ENCODE measurements at places on chromosomes 12 and 14.

- DNase-seq: no peak
These were observed 86.3 kb upstream of the NID2 start for GRCh38 chr14:52154992-52155650.

DNA sequence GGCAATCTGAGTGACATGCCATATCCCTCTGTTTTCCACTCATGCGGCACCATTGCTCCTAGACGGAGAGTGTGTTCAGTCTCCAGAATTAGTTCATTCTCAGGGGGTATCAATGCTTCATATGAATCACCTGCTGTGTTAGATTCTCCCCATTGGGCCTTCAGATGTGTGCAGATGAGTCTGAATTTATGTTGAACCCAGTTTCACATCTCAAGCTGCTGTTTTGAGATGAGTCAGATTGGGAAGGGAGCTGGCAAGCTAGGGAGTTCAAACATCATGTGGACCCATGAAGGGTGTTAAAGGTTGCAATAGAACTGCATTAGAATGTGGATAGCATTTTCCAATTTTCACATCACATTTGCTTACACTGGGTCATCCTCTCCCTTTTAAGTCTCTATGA lies 46.9 kb upstream of the KCNA1 start:
- no peak for DNase-seq

DNA sequence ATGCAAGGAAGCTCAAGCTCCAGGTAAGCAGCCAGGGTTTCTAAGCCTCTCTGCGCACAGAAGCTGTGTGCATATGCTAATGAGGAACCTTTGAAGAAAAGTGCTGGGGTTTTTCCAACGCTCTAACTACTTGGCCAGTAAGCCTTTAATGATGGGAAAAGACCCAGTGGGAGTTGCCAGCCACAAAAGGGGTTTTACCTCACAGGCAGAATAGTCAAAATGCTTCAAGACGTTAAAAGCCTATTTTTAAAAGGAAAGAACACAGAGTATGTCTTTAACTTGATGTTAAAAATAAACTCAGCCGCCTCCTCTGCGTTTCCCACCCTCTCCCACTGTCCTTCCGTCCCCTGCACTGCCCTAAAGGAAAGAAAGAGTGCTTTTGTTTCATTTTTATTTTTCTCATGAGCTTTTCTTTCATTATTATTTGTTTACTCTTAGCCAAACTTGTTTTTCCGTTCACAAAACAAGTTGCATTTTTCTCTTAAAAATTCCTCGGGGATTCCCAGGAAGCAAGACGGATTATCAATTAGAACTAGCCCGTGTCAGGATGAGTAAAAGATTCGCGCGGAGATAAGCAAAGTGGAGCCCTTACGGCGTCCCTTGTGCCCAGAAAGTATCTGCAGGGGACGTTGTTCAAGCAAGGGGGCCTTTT lies 209.8 kb upstream of the NUDT4 start:
- DNase-seq: peak; percentile 13

DNA sequence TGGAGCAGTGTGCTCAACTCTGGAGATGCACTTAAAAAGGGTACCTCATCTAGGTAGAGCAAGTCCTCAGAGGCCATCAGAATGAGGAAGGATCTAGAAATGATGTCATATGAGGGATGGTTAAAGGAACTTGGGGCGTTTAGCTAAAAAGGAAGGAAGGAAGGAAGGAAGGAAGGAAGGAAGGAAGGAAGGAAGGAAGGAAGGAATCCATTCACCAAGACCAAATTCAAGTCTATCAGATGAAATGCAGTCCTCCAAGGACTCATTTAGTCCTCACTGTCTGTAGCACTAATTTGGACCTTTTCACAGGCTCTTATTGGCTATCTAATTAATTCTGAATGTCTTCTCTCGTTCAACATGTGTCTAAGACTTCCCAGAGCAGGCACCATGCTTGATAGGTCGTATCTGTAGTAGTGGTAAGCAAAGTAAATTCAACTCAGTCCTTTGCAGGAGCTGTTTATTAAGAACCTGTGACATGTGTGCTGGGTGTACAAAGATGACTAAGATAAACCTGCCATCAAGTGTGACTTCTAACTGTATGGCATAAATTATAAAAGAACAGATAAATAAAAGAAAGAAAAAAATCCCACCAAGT lies 63.5 kb downstream of the LLPH start:
- DNase-seq: peak; percentile 37

DNA sequence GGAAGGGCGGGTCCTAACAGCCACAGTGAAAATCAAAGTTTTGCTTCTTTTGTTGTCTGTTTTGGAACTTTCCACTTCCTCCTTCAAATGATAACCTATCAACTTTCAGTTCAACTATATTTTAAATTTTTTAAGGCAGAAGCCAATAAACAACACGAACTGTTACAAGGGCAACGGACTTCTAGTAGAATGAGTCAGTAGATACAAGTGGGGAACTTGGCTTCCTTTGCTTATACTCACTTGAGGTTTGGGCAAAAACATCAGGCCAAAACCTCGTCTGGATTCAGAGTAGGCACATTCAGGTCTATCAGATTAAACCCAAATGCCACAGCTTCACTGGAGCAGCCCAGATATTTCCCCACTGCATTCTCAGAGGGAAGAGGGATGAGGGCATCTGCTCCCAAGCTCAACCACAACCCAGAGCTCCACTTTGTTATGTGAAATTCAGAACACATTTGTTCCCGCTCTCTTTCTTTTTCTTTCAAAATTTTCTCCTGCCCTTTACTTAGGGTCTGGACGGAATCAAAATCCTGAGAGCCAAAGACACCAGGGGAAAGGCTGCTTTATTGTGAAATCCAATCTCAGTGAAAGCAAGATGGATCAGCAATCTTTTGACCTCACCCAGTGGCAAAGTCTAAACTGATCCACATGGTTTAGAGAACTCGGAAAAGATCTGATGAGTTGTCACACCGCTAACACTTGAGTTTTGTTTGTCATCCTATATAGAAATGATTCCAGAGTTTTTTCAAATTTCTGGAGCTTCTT lies 152.5 kb upstream of the BTG1 start:
- peak; percentile 43 for DNase-seq

- DNase-seq: no peak
These were observed 514.8 kb downstream of the SLC6A15 start for GRCh38 chr12:84397846-84398245.

DNA sequence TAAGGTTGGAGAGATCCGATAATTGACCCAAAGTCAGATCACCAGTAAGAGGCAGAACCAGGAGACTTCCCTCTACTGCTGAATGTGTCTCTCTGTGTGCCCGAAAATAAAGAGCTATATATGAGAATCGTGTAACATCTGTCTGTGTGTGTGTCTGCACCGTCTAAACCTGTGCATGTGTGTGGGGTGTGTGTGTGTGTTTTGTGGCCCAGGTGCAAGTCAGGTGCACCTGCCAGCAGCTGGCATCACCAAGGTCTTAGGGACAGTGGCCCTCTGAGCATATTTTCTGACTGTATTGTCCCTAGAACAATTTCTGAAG lies 24.7 kb upstream of the KRT78 start:
- DNase-seq: no peak

- DNase-seq: no peak
These were observed 19.8 kb upstream of the SMUG1 start for GRCh38 chr12:54208591-54208990.

GRCh38 chr14:103862393-103862782 lies 15.0 kb upstream of the PPP1R13B start:
- DNase-seq: no peak

GRCh38 chr14:90381011-90381786 lies 15.6 kb upstream of the CALM1 start:
- DNase-seq: no peak

- no peak for DNase-seq
These were observed 488.8 kb downstream of the BCAT1 start for GRCh38 chr12:24460099-24460498.

- no peak for DNase-seq
These were observed 2.5 kb upstream of the PLBD1 start for GRCh38 chr12:14570231-14570630.

All from inflammatory macrophage treated with lipopolysaccharide for 4 hours (primary cell).